ENCODE measurements at places on chromosomes 5 and 9.

GRCh38 chr5:22053195-22053594 lies 799.9 kb downstream of the CDH12 start:
- DNase-seq, result no peak

- peak; percentile 35 for DNase-seq
These were observed 267.5 kb downstream of the ZSWIM6 start for GRCh38 chr5:61599370-61600122.

DNA sequence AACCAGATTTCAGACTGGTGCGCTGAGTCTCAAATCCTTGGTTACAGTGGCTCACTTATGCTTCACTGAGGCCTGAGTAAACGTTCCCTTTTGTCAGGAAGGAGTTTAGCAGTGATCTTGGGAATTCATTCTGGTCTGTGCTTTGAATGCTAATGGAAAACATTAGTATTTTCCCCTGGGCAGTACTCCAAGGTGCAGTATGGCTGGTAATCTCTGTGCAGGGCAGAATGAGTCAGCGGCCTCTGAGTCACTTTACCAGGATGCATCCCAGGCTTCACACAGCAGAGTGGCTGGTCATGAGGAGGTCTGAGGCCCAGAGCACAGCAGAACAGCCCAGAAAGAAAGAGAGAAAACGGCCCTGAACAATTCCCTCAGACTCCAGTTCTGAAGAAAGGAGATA lies 54.0 kb downstream of the PCA3 start:
- peak; percentile 96 for DNase-seq

- peak; percentile 43 for DNase-seq
These were observed 32.0 kb downstream of the SAR1B start for GRCh38 chr5:134600600-134600999.

- DNase-seq, result no peak
These were observed 154.9 kb downstream of the OLFM1 start for GRCh38 chr9:135242406-135242805.

DNA sequence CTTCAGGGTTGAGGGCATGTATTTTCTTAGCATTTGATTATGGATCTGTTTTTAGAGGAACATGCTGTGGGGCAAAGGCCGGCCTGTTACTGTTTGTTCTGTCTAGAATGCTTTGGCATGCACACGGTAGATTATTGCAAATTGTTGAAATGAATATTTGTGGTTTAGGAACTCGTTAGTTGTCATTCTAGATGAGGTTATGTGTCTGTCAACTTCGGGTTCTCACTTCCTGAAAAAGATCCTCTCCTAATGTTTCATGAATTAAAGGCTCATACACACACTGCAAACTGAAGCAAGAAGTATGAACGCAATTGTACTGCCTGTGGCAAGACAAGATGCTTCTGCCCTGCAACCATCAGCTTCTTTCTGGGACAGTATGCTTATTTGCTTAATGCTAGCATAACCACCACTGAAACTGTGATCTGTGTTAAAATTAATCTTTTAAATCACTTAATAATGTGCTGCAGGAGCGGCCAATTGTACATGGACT lies 99.6 kb downstream of the BASP1 start:
- no peak for DNase-seq

- DNase-seq, result no peak
These were observed 545.2 kb upstream of the ACO1 start for GRCh38 chr9:31839273-31839672.

GRCh38 chr9:38053697-38054461 lies 15.1 kb downstream of the SHB start:
- DNase-seq, result no peak

GRCh38 chr5:141478321-141478945 lies 2.7 kb downstream of the PCDHGC3 start:
- DNase-seq, result peak; percentile 58

DNA sequence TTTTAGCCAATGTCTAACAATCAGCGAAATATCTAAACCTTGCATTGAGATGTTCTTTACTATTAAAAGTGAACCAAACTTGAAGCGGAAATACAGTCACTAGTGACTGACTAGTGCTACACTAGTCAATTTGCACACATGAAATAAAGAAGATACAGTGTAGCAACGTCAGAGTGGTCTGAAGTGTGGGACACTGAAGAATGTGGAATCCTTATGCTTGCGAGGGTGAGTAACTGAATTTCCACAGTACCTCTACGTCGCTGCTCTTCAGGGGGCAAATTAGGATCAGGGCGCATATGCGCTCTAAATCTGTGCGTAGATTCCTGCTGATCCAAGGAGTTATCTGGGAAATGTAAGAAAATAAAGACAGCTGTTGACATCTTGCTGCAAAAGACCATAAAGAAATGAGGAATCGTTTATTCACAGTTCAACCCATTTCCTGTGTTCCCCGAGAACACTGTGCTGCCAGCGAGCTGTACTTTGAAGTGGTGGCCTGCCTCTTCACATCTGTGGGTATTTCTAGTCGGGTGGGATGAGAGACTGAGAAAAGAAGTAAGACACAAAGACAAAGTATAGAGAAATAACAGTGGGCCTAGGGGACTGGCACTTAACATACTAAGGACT lies 39.8 kb upstream of the FLT4 start:
- DNase-seq, result no peak

DNA sequence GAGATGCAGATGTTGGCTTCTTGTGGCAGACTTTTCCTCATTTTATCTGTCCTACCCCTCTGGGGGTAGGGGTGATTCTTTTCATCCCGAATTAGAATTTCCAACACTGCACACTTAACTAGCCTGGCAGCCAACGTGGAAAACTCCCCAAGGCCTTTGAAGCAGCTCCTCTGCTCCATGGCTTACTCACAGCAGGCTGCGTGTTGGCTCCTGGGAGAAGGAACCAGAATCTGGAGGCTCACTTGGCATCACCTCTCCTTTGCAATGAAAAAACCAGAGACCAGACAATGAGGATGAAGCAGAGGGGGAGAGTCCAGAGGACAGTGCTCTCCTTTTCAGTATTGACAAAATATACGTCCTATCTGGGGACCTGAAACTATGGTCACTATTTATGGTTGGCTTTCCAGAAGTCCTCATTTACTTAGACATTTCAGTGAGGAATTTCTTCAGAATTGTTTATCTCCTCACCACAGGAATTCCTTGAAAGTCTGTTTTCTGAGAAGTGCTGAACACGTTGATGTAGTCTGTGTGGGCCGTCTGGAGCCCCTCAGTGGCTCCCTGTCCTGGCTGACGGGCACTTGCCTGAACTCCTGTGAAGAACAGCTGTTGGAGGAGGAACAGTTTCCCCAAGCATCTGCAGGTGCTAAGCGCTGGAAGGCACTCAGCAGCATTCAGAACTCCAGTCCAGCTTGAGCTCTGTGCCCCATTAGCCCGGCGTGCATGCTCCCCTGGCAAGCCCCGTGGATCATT lies 231.3 kb downstream of the RFK start:
- DNase-seq, result no peak

- DNase-seq, result no peak
These were observed 320.9 kb downstream of the IRX2 start for GRCh38 chr5:2430606-2431005.

- DNase-seq, result peak; percentile 8
These were observed 292.3 kb downstream of the MAN2A1 start for GRCh38 chr5:109981979-109982378.

- peak; percentile 91 for DNase-seq
These were observed 467 bp upstream of the VLDLR start for GRCh38 chr9:2620919-2621721.

GRCh38 chr5:160271396-160271795 lies 41.0 kb downstream of the CCNJL start:
- peak; percentile 34 for DNase-seq

- DNase-seq, result no peak
These were observed 38.9 kb upstream of the N4BP3 start for GRCh38 chr5:178074266-178074952.

- no peak for DNase-seq
These were observed 29.3 kb upstream of the CAMK4 start for GRCh38 chr5:111194925-111195324.

- DNase-seq, result peak; percentile 33
These were observed 597 bp downstream of the SLC31A1 start for GRCh38 chr9:113221800-113222481.
